ENCODE measurements at places on chromosomes 3 and 15.

GRCh38 chr3:141597931-141598330 is 111.1 kb downstream of the RASA2 start:
- no peak for DNase-seq

- DNase-seq, result no peak
Measured at GRCh38 chr3:62589078-62589477, 215.7 kb upstream of the FEZF2 start.

DNA sequence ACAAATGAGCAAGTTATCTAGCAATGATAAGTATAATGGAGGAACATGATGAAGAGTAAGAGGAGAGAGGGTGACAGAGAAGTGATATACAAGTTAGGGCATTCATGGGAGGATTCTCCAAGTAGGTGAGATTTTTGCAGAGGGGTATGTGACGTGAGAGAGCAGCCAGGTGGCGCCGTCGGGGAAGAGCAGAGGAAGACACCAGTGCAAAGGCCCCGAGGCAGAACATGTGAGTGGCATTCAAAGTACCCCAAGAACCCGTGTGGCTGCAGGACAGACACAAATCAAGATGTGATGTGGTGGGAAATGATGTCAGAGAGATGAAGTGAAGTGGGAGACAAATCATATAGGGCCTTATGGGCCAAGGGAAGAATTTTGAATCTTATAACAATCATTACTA is 81.8 kb upstream of the GRM7 start:
- DNase-seq, result no peak

DNA sequence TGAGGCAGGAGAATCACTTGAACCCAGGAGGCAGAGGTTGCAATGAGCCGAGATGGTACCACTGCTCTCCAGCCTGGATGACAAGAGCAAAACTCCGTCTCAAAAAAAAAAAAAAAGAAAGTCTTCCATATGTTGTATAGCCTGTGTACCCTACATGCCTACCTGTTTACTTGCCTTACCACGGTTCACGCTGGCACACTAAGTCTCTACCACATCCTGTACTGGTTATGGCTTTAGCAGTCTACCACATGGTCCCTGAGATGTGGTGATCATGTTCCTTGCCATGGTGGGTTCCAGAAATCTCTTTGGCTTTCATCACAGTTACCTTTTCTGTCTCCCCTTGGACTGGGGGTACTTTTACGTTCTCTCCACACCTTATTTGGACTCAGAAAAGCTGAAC is 63.8 kb upstream of the TBC1D5 start:
- no peak for DNase-seq

DNA sequence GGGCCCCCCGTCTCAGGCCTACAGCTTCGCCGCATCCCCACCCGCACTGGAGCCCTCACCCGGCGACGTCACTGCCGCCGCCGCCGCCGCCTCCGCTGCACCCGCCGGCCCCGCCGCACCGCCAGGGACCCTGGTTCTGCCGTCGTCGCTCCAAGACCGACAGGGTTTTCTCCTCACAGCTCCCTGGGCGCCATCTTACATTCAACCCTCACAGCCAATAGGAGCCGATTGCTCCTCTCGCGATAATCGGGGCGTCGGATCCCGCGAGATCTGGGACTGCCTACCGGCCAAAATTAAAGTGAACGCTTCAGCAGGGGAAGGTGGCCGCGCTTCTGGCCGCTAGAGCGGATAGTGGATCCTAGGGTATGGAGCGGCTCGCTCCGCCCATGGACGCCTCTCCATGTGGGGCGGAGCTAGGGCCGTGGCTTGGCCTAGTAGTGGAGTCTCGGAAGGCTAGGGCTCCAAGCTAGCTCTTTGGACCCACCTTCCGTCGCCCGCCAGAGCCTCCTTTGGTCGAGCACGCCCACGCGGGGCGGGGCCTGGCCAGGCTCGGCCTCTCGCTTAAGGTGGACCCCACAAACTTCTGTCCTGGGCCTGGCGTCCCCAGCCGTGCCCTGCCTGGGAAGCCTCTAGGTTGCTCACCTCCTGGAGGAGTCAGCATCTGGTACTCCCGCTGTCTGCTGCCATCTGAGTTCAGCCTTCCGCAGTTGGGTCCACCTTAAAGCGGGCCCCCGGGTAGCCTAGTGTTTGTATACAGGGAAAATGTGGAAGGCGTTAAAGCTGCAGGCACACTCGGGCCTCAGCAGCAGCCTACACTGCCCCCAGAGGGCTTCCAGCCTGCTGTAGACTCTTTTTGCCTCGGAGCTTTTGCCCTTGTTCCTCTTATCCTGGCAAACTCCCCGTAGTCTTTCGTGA is at the start of gene QRICH1:
TSS of gene QRICH1 (minus strand) at position 219 of the 915 bp plus-strand sequence. CDS start 17,054 bp downstream, outside the sequence.
- peak; percentile 96 for DNase-seq

DNA sequence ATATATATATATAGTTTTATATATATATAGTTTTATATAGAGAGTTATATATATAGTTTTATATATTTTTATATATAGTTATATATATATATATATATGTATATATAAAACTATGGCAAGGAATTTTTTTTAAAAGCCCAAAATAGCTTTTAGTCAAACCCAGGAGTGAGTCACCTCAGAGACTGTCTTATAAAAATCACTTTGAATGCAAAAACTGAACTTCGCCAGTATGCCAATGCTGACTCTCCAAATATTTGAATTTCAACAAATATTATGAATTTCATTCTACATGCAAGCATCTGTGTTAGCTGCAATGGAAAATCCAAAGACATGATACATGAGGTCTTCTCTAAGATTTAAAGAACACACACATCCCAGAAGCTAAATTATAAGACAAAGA is 132.8 kb upstream of the NR2F2 start:
- DNase-seq, result no peak

- DNase-seq, result no peak
Measured at GRCh38 chr3:147846854-147847478, 437.8 kb downstream of the ZIC1 start.

DNA sequence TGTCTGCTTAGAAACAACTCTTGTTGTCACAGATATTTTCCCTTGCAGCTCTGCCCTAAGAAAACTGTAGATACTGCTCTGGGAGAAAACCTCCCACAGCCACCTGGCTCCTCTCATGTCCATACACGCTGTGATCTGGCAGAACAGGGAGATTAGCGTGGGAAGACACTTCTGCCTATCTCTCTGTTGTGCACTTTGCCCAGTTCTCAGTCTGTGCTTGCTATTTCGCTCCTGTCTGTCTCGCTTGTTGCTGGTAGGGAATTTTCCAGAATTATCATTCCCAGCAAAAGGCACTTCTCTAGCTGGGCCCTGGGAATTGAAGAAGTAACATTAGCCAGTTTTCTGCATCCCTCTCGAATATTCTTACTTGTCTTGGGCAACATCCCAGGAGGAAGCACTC is 8.1 kb upstream of the GATM start:
- peak; percentile 21 for DNase-seq

- peak; percentile 67 for DNase-seq
Measured at GRCh38 chr3:196639483-196640296, at the start of gene NRROS. TSS of gene NRROS (plus strand) at chr3:196639694. CDS start at chr3:196654540, 14,846 bp downstream.

- no peak for DNase-seq
Measured at GRCh38 chr15:79994615-79995014, 23.6 kb upstream of the BCL2A1 start.

- no peak for DNase-seq
Measured at GRCh38 chr3:58003093-58003492, 5.1 kb upstream of the FLNB start.

- no peak for DNase-seq
Measured at GRCh38 chr3:76646921-76647562, 392.9 kb upstream of the ROBO2 start.

DNA sequence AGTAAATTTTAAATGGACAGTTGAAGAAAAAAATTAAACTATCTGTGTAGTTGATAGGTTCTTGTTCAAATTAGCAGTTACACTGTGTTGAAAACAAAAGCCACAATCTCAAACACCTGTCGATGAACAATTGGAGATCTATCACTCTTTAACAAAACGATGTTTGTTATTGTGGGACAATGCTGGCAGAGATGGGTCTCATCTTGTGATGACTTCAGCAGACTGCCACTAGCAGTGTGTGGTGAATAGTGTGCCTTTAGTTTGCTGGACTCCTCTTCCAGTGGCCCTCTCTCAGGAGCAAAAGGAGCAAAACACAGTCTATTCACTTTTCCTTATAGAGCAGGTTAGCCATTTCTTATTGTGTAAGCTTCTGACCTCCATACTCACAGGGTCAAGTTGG is 14.7 kb upstream of the TRIM59 start:
- peak; percentile 86 for DNase-seq

DNA sequence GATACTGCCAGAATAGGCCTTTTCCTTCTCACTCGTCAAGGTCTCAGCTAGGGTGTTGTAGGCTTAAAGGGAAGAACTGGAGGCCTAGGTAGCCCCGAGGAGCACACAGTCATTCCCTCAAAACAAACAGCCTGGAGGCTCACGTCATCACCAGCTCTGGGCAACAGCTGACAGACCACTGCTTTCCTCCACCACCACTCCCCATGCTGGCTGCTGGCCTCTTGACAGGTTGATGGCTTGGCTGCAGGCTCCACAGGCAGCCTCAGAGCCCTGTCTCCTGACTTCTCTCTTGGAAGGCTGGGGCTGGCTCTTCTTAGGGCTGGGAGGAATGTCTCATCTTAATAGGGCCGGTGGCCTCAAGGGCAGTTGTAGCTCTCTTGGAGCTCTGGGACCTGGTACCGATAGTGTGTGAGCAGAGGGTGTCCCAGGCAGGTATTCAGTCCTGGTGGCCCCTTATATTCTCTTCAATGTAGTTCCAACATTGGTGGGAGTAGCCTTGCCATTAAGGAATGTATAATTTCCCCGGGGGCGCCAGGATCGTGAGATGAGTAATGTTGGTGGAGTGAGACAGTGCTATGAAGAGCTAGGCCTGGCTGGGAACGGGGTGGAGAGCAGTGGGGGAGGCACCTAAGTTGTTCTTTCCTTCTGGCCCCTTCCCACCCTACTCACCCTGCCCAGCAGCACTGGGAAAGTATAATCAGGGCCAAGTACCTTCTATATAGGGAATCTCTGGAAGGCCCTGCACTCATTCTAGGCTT is 6.1 kb upstream of the AP2M1 start:
- no peak for DNase-seq

DNA sequence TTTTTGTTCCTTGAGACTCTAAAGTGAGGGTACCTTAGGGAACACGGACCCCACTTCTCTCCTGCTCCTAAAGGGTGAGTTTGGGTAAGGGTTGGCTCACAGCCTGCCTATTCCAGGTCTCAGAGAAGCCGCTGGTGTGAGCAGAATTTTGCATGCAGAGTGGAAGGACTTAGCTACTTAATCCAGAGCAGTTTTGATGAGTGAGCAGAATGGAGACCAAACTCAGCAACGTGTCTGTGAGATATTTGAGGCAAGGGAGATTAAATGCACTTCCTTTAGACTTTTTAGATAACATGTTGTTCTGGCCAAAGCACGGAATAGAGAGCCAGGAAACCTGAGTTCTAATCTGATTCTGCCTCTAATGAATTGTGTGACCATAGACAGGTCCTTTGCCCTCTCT is 5.1 kb downstream of the SLC24A1 start:
- no peak for DNase-seq

GRCh38 chr3:114080201-114080600 is 23.7 kb downstream of the QTRT2 start:
- DNase-seq, result no peak

Measured in midbrain (tissue), 1 donor.